ENCODE measurements at places on chromosomes 6 and 20. TPM values are rescaled to one million over a fixed set of nuclear protein-coding genes. Genes with fewer than 3 reads are reported as not detected.

COL21A1 gene
- total RNA-seq = 1.9 TPM

DNA sequence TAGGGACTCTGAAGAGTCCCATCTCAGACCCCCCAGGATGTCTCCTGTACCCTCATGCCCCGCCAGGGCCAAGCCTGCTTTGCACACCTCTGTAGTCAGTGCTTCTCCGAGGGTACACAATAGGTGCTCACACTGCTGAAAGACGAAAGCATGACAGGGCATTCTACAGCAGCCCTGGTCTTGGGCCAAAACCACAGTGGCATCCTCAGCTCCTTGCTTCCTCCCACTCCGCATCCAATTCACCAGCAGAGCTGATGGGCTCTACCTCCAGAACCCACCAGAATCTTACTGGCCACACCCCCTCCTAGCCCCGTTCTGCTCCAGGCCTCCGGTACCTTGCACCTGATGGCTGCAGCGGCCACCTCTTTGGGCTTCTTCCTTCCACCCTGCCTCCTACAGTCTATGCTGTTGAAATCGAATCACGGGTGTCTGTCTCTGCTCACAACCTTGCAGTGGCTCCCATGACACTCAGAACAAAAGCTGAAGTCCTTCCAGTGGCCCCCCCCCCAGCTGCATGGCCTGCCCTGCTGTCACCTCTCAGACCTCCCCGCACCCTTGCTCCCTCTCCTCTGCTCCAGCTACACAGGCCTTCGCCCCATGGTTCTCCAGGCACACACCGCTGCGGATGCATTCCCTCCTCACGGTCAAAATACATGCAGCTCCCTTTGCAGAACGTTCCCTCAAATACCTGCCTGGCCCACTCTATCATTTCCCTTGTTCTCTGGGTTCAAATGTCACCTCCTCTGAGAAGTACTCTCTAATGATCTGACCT, 1.2 kb downstream of the ANGPT4 start:
- no peak for DNase-seq

CGAS gene
- total RNA-seq = 1.2 TPM

ABCF1 gene
- 17.5 TPM for total RNA-seq

- peak; percentile 16 for DNase-seq
These were observed 282.1 kb downstream of the UST start for GRCh38 chr6:149028767-149029405.

DNA sequence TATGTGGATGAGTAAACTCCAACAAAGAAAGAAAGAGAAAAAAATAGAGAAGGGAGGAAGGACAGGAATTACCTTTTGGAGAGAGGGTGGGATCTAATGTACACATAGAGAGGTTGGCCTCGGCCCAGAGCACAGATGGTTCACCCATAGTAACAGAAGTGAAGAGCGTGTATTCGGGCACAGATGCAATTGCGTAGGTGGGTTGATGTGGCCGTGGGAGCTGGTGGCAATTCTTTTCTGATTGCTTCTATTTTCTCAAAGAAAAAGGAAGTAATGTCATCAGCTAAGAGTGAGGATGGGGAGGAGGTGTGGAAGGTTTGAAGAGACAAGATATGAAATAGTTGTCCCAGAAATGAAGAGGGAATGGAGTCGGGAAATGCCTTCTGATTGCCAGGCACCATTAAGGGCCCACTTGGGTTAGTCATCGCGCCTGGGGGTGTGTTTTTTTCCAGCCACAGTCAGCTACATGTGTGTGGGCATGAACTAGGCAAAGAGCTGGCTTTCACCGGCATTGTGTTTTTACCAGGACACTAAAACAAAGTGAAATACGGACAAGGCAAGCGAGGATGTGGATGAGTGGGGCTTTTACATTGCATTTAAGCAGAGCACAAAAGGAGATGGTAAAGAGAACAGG, 158.7 kb downstream of the SYNE1 start:
- peak; percentile 79 for DNase-seq

GRCh38 chr6:147251072-147251471, 46.9 kb downstream of the STXBP5 start:
- DNase-seq = no peak

EYA4 gene
- 0.47 TPM for total RNA-seq

DNA sequence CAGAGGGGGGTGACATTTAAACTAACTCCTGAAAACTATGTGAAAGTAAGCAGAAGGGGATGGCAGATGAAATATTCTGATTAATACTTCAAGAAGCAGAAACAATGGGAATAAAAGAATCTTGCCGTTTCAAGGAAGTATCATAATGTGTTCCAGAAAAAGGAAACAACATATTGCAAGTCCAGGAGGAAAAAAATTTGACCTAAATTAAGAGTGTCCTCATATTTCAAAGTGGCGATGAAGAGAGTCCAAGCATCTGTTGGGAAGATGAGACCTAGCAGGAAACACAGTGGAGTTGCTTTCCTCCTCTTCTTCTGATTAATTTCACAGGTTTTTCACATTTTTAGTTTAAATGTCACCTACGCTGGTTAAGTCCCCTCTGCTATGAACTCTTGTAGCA, 45.6 kb upstream of the TNFAIP3 start:
- DNase-seq = no peak

DNA sequence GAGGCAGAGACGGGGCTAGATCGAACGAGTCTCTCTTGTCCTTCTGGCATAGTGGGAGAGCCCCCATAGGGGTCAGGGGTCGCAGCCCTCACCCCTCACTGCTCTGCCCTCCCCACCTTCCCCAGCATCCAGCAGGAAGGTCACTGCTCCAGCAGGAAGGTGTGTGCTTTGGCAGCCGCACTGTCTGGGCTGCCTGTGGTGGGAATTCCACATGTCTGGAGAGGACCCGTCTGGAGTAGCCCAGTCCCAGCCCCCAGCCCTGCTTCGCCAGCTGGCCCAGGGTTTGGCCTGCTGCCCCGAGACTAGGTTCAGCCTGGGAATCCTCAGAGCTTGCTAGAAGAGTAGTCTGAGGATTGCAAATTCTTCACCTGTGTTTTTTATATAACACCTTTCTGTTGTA, 2.5 kb upstream of the R3HDML start:
- no peak for DNase-seq

DNA sequence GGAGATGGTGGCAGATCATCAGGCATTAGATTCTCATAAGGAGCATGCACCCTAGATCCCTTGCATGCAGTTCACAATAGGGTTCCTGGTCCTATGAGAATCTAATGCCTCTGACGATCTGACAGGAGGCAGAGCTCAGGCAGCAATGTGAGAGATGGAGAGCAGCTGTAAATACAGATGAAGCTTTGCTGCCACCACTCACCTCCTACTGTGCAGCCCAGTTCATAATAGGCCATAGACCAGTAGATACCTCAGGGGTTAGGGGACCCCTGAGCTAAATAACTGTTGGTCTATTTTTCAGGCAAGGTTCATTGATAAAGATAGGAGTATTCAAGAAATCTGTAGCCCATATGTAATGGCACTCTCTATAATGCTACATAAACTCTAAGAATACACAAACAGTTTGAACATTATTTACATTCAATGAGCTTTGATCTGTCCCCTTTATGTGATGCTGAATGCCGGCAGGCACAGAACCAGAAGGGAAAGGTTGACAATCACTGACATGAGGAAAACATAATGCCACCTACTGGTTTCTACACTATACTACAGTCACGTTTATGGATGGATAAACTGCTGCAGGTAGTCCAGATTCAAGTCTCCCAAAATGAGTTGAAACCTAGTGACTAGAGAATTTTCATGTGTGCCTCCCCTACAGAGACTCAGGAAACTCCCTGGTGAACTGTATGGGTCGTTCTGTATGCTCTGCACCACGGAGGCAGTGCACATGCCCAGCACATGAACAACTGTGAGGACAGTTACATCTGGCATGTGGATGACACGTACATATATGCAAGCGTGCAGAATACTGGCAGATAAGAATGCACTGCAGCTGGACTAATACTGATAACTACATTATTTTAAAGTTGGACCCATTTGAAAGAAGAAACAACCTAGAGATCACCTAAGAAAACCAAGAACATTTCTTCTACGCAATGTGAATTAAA, 72.0 kb downstream of the DST start:
- DNase-seq = no peak

MUC22 gene
- total RNA-seq = not detected

- no peak for DNase-seq
These were observed 2.6 kb downstream of the SPACA1 start for GRCh38 chr6:88050140-88050818.

DNA sequence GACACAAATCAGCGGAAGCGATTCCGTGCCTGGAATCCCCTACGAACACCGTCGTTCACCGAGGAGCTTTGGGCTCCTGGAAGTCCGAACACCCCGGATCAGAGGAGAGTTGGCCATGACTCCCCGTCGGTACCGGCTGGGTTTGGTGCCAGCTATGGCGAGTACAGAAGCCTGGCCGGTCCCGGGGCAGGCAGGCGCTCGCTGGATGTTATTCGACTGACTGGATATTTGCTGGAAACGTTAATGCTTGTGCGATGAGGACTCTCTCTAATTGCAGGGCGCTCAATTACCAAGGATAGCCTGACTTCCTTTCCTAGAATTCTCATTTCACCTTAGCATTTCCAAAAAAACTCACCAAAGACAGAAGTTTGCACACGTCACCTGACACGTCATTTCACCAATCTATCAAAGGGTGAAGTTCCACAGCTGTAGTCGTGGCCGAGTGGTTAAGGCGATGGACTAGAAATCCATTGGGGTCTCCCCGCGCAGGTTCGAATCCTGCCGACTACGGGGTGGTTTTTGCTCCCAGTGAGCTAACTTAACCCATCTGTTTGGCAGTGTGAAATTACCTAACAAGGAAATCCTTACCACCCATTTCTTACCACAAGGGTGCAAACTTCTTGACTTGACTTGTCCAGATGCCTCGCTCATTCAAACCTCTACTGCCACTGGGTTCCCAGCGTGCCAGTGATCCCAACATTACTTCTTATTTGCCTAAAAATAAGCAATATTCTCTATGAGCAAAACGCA, 22.7 kb upstream of the ZNF184 start:
- DNase-seq = no peak

- DNase-seq = no peak
These were observed 141.1 kb downstream of the RFPL4B start for GRCh38 chr6:112488238-112488637.

DNA sequence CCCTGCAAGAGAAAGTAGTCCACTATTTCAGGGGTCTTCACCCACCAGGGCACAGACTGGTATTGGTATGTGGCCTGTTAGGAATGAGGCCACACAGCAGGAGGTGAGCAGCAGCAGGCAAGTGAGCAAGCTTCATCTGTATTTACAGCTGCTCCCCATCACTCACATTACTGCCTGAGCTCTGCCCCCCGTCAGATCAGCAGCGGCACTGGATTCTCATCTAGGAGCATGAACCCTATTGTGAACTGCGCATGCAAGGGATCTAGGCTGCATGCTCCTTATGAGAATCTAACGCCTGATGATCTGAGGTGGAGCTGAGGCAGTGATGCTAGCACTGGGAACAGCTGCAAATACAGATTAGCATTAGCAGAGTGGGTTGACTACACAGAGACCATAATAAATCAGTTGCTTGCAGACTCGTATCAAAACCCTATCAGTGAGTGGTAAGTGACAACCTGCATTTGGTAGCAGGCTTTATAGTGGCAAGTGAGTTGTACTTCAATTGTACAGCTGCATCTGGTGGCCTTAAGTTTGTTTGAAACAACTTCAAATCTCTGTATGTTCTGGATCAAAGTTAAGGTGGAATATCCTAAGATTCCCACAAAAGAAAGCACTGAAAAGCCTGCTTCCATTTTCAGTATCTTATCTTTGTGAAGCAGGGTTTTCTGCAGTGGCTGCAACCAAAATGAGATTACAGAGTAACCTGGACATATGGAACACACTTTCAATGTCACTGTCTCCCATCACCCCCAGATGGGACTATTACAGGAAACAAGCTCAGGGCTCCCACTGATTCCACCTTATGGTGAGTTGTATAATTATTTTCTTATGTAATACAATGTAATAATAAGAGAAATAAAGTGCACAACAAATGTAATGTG, 12.8 kb downstream of the C6orf141 start:
- DNase-seq = no peak

CAGE1 gene
- under 0.01 TPM for total RNA-seq

GRCh38 chr6:38427492-38428210, 212.1 kb downstream of the BTBD9 start:
- no peak for DNase-seq

DNA sequence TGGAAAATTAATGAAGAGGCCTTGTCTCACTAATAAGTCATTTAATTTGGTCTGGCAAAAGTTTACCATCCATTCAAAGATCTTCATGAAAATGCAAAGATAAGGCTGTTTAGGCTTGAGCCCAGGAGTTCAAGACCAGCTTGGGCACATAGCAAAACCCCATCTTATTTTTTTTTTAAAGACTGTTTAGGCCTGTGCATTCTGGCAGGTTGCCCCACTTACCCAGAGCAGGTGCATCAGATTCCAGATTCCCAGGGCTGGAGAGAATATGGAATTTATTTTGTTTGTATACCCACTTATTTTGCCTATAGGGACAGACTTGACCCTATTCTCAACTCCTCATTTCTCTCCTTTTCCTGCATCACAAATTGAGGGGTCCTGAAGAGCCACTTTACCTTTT, 5.7 kb downstream of the FOXO3 start:
- no peak for DNase-seq

DNA sequence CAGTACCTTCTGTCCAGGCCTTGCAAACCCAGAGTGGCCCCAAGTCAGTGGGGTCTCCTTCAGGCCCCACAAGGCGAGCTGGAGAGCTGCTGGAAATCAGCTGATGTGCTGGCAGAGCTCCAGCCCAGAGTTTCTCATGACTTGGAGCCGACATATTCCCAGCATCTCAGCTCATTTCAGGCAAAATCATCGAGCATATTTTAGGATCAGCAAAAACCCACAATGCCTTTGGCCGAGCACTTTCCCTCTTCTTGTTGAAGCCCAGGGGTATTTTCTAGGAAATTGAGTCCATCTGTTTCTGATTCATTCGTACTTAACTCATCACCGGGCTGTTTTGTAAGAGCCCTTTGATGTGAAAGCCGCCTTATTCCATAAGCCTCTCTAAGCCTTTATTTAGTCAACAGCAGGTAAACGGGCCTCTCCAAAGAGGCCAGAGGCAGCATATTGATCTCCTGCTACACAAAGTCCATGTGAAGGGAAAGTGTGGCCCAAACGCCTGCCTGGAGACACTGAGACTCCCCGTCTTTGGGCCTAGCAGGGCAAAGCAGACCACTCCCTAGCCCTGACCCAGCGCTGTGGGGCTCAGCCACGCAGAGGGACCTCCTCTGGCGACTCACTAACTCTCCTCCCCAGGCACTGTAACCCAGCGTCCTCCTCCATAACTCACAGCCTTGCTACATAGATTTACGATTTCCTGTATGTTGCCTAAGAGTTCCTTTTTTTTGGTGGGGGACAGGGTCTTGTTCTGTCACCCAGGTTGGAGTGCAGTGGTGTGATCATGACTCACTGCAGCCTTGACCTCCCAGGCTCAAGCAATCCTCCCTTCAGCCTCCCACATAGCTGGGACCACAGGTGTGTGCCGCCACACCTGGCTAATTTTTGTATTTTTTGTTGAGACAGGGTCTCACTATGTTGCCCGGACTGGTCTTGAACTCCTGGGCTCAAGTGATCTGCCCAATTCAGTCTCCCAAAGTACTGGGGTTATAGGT, 12.1 kb upstream of the C20orf203 start:
- no peak for DNase-seq
